ENCODE measurements at places on chromosomes 12 and 14.

DNA sequence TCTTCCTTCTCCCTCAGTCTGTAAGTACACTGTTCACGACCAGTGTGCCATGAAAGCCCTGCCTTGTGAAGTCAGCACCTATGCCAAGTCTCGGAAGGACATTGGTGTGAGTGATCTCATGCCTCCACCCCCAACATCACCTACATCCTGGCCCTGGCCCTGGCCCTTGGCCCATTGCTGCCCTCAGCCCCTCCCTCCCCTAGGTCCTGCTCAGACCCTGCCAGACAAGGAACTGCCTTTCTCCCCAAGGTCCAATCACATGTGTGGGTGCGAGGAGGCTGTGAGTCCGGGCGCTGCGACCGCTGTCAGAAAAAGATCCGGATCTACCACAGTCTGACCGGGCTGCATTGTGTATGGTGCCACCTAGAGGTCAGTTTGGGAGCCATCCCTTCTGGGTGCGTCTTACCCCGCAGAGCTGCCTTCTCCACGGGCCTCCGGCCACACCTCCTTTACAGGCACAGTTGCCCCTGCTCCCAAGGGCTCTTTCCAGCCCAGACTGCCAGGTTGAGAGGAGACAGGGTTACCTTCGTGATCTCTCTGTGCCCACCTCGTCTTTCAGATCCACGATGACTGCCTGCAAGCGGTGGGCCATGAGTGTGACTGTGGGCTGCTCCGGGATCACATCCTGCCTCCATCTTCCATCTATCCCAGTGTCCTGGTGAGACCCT lies 9.2 kb downstream of the DGKA start:
- peak; percentile 97 for DNase-seq
- H3K27ac ChIP-seq, result no peak overlapping the region
- H3K4me3 ChIP-seq, result no peak overlapping the region
- H3K27me3 ChIP-seq, result no peaks in the 10 kb centered on the region
- H3K36me3 ChIP-seq, result peaks cover 4% of the 10 kb centered on the region

DNA sequence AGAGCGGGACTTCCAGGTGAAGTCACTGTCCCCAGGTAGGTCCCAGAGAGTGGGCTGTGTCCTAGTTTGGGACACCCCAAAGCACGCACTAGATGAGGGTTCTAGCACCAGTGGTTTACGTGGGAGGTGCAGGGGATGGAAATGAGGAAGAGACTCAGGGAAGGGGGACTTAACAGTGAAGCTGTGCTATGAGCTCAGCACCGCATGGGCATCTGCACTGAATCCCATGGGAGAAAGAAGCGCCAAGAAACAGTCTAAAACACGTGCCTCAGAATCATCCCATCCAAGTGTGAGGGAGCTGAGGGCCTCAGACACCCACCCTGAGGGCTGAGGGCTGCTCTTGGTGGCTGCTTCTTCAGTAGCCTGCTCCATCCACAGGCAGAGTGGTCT lies 71.5 kb upstream of the ZFP36L1 start:
- H3K27ac ChIP-seq, result no peak overlapping the region
- no peak overlapping the region for H3K4me3 ChIP-seq
- no peak for DNase-seq
- no peaks in the 10 kb centered on the region for H3K27me3 ChIP-seq
- H3K36me3 ChIP-seq, result peaks cover 11% of the 10 kb centered on the region
- H3K4me1 ChIP-seq, result no peaks in the 10 kb centered on the region

DNA sequence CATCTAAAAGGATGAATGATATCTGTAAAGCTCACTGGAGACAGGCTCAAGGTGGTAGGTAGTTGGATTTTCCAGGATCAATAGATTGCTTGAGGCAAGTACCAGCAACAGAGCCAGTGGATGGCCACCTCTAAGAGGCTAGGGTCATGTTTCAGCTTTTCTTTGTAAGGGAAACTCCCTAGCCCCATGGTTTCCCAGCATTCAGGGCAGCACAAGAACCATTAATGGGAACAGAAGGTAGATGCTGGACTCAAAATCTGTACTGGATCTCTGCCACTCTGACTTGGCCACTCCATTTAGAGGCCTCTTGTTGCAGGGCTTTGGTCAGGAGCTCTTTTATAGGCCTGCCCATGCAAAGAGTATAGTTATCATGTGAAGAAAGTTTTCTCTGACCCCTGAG lies 76.1 kb upstream of the DYRK2 start:
- no peaks in the 10 kb centered on the region for H3K36me3 ChIP-seq
- H3K4me3 ChIP-seq, result no peak overlapping the region
- no peaks in the 10 kb centered on the region for H3K4me1 ChIP-seq
- H3K27ac ChIP-seq, result no peak overlapping the region

DNA sequence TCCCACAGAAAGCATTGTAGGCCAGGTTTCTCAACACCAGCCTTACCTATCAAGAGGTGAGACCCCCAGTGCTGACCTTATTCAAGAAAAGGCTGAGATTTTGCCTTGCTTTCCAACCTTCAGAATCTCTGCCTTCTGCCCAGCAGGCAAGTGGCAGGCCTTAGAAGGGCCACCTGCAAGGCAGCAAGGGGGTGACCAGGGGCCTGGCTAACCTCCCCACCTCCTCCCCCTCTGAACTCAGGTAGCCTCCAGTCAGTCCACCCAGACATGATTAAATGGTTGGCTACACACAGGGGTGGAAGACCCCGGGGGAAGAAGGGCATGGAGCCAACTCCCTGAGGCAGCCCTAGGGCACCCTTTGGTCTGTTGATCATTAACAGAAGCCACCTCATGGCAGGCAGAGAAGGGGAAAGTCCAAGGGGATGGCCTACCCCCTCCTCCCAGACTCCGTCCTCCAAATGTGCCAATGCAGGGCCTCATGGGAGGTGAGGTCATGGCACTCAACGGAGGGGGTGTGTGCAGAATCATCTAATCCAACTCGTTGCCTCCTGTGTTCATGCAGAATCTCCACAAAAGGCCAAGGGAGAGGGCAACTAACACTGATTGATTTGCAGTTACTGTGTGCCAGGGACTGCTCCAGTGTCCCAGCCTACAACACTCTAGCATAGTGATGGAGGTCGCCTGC lies 8.5 kb downstream of the ZFP36L1 start:
- H3K4me3 ChIP-seq, result no peak overlapping the region
- H3K27ac ChIP-seq, result no peak overlapping the region
- no peaks in the 10 kb centered on the region for H3K4me1 ChIP-seq
- DNase-seq, result no peak
- H3K27me3 ChIP-seq, result no peaks in the 10 kb centered on the region

DNA sequence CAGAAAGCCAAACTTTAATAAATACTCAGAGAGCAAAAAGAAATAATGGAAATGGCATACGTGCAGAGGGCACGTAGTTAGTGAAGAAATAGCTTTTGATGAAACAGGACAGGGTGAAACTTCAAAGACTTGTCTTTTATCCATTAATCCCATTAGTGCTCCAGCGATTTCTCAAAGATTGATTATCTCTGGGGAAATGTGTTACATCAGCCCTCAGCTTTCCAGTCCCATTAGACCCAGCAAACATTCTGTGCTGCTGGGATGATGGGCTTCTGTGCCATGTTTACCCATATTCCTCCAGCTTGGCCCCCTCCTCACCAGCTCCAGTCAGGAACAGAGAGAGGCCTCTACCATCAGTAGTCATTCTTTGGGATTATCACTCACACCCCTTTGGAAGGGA lies 113.1 kb downstream of the CACNA1C start:
- H3K27me3 ChIP-seq, result no peaks in the 10 kb centered on the region
- DNase-seq, result no peak
- H3K4me3 ChIP-seq, result no peak overlapping the region
- H3K27ac ChIP-seq, result no peak overlapping the region
- H3K4me1 ChIP-seq, result no peaks in the 10 kb centered on the region
- H3K36me3 ChIP-seq, result no peaks in the 10 kb centered on the region

DNA sequence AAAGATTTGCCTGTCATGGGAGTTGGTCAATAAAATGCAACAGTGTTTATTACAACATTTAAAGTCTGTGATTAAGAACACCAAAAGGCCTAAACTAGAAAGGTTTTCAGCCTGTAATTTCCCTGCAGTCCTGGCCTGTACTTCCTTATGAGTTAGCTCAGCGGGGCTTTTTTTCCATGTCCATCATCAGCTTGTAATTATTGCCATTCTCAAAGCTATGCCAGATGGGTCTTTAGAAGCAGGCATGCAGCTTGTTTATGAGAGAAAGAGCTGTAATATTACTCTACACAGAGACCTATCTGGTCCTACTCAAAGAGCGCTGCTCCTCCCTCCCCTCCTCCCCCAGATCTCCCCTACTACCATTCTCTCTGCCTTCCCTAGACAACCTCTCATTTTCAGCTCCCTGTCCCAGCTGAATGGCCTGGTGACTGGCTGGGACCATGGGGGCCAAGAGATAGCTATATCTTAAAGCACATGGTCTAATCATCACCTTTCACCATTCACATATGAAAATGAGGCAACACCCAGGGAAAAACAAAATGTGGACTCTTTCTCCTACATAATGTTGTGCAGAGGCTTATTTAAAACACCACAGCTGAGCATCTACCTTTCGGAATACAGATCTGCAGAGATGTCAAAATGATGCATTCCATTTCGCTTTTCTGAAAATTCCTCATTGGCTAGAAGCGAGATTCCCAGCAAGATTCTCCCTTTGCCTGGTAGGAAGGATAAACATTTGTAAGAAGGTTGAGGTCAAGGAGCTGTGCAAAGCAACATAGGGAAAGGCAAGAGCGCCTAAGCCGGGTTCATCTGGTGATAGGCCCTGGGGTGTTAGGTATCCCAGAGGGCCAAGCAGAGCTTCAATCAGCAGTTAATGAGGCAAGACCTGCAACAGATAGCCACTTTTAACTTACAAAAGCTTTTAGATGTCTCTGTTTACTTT lies 209.7 kb upstream of the CDKN3 start:
- H3K27me3 ChIP-seq, result no peaks in the 10 kb centered on the region
- DNase-seq, result no peak
- H3K4me3 ChIP-seq, result no peak overlapping the region
- no peak overlapping the region for H3K27ac ChIP-seq
- peaks cover 5% of the 10 kb centered on the region for H3K4me1 ChIP-seq
- no peaks in the 10 kb centered on the region for H3K36me3 ChIP-seq

GRCh38 chr14:76710056-76711010 lies 50.9 kb upstream of the VASH1 start:
- H3K4me3 ChIP-seq, result no peak overlapping the region
- no peaks in the 10 kb centered on the region for H3K36me3 ChIP-seq
- H3K27me3 ChIP-seq, result no peaks in the 10 kb centered on the region
- H3K4me1 ChIP-seq, result no peaks in the 10 kb centered on the region
- no peak for DNase-seq

- no peak for DNase-seq
- no peak overlapping the region for H3K27ac ChIP-seq
- no peaks in the 10 kb centered on the region for H3K27me3 ChIP-seq
- no peaks in the 10 kb centered on the region for H3K36me3 ChIP-seq
- H3K4me3 ChIP-seq, result no peak overlapping the region
- H3K4me1 ChIP-seq, result no peaks in the 10 kb centered on the region
These were observed 1170.6 kb upstream of the SEL1L start for GRCh38 chr14:82704218-82704617.
